Dorsolateral prefrontal cortex (tissue), 122 donors: ENCODE measurements at places on chromosomes 5 and 9.

DNA sequence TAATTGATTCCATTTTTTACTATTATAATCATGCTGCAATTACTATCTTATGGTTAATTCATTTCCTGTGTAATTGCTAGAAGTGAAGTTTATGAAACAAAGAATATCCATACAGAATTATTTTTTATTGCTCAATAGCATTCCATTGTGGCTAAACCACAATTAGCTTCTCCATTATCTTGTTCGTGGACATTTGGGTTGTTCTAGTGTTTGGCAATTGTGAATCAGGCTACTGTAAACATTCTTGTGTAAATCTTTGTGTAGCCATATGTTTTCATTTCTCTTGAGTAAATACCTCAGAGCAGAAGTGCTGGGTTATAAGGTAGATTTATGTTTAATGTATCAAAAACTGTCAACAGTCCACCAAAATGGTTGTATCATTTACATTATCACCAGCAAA is 341.1 kb downstream of the MAT2B start:
- no peak for DNase-seq

DNA sequence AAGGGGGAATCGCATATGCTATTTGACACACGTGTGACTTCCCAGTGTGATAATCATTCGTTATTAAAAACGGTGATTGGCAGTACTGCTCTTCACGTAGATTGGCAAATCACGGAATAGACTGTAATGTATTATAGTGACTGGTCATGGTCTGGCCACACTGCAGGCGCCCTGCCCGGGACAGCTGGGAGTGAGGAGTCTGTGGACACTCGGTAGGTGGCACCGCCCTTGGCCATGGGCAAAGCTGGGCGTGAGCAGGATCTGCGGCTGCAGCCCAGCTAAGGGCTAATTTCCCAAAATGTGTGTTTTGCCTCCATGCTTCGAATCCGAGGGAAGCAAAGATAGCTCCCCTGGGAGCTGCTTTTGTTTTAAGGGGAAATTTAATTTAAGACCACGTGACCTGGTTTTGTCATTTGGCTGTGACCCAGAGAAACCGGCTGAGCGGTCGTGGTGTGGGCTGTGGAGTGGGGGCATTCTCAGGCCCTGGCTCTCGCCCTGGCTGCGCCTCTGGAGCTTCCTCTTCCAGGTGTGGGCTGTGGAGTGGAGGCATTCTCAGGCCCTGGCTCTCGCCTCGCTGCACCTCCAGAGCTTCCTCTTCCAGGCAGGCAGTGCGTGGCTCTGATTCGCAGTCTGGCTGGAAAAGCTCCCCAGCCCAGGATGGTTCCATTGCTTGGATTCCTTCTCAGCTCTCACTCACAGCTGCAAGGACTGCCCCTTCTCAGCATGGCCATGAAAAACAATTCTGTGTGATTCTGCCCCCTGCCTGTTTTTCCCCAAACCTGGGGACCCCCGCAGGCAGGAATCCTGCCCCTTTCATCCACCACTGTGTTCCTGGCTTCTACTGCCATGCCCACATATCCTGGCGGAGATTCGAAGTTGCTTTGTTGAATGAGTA is 131.1 kb downstream of the OLFM1 start:
- no peak for DNase-seq

GRCh38 chr9:105198865-105199264 is 45.6 kb upstream of the SLC44A1 start:
- DNase-seq, result no peak

GRCh38 chr9:105647595-105648349 is 14.5 kb upstream of the TAL2 start:
- DNase-seq, result no peak

DNA sequence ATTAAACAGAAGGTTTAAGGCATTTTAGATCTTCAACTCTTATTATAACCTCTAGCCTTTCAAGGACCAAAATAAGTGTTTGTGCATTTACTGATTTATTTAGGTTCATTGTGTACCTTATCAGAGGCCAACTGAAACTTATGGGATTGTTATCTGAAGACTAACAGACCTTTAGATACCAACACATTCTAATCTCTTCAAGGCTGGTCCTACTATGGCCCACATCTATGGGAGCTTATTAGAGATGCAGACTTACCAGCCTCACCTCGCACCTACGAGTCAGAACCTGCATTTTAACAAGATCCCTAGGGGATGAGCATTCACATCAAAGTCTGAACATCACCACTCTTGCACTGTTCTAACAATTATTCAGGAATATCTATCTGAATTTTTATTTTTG is 1.9 kb downstream of the IARS1 start:
- DNase-seq, result no peak

DNA sequence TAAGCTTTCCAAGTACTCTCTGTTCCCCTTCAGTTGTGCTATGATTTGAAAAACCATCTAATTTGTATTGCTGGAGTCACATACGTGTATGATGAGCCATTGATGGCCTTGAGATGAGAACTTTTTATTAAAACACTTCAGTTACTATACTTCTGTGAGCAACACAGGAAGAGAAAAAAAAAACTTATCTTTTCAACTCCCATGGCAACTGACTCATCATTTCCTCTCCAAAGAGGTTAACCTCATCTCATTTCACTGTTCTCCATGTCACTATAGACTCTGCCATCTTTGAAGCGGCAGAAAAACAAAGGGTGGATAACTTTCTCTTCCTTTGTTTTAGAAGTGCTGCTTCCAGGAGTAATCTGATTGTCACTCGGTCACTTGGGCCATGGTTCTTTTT is 104.3 kb upstream of the PCSK1 start:
- DNase-seq, result no peak

DNA sequence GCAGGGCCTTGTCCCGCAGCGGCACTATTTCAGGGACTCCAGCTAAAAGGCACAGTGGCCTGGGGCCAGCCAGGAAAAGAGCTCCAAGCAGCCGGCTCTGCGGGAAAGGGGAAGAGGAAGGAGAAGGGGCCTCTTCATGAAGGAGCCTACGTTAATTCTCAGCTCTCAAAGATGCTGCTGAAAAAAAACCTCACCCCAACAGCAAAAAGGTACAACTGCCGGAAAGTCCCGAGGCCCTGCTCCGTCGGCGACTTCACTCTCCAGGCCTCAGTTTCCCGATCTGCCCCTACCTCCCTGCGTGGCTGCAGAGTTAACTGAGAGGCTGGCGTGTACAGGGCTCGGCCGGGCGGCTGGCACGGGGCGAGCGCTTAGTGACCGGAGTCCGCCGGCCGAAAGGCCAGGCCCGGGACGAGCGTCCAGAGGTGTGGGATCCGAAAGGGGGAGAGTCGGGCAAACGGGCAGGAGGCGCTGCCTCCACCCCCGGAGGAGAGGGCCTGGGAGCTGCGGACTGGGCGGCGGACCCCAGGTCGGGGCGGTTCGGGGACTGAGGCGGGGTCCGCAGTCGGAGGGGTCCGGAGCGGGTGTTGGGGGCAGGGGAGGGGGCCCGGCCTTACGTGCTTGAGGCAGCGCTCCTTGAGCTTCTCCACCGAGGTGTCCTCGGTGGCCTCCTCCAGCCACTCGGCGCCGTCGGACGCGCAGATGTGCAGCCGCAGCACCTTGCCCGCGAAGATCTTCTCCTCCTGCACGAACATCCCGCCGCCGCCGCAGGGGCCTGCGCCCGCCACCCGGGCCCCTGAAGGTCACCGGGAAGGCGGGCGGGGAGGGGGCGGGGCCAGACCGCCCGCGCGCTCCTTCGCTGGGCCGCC is 529 bp downstream of the UBAC1 start:
- DNase-seq, result no peak

DNA sequence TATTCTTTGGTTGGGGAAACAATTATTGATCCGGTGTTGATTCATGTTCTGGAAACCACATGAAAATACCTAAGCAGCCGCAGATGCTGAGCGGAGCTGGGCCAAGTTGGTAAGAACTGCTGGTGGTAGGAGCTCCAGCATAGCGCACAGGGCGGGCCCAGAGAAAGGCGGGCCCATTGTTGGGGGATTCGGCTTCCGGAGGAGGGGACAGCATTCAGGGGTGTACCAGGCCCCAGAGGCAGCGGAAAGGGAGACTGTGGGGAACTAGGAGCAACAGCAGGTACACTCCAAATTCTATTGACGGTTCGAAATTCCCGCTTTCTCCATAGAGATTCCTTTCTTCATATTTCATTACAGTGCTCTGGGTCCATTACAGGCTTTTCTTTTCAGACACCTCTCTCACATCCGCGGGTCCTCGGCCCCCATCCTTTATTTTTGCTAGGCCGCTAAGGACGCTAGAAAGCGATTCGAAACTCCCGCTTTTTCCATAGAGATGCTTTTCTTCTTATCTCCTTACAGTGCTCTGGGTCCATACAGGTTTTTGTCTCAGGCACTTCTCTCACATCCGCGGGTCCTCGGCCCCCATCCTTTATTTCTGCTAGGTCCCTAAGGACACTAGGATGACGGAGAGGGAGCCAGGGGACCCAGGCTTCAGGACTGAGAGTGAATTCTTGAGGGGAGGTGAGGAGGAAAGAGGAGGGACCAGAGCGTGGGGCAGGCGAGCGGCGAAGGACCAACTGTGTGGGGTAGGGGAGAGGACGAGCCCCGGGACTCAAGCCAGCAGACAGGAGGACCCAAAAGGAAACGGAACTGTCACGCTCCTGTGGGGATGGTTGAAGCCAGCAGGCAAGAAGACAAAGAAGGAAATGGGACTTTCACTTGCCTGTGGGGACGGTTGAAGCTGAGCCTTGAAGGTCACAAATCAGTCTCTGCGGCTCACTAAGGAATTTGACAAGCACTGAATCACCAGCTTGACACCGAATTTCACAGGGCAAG is at the start of gene CCDC152:
TSS of gene CCDC152 (plus strand) at position 213 of the 996 bp plus-strand sequence. CDS start 2,304 bp downstream, outside the sequence.
- DNase-seq, result peak; percentile 39

DNA sequence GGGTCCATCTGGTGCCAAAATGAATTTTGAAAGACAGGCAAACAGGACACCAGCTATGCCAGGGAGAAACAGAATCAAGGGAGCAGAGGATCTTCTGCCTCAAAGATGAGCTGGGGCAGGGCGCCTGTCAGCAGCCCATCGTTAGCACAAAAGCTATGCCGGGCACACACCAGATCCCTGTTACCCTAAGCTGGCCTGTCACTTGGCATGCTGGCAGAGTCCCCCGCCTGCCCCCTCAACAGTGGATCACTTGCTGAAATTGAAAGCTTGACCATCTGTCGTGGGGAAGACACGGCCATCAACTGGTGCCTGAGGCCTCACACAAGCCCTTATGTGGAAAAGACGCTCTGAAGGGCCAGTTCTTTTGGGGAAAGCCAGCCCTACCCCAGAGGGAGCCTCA is 256.4 kb downstream of the EBF1 start:
- no peak for DNase-seq

DNA sequence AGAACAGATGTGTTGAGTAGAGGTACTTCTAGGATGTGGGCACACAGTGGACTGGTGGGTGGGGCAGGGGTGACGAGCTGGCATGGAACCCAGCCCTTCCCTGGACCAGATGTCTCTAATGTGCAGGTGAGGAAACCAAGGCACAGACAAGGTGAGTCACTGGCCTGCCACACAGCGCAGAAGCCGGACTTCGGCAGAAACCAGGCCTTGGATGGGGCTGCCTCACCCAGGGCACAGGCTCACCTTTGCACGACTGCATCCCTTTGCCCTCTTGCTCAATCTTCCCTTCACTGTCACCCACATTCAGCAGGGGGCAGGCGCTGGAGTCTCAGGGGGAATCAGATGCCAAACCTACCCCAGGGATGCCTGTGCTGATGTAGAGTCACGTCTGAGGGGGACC is 65.4 kb upstream of the LMX1B start:
- no peak for DNase-seq

- DNase-seq, result no peak
Measured at GRCh38 chr9:122360891-122361290, 9.9 kb upstream of the PTGS1 start.

GRCh38 chr5:168291342-168291963 is at the start of gene WWC1:
Gene WWC1, plus strand, starts transcription at chr5:168291645. Its CDS starts 508 bp downstream, at chr5:168292153.
- no peak for DNase-seq

DNA sequence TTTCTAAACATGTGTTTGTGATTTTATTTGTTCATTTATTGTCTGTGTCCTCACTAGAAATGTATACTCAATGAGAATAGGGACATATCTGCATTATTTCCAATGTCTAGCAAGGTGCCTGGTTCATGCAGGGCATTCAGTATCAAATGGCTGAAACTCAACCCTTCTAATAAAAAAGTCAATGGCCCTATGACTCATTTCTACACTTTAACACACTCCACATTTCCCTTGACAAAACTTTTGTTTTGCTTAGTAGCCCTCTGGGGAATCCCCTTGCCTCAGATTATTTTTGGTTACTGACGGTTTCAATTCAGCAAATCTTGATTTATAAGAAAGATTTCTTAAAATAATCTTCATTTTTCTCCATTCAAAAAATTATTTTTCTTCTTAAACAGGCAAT is 206.0 kb upstream of the DMRTA1 start:
- DNase-seq, result no peak

DNA sequence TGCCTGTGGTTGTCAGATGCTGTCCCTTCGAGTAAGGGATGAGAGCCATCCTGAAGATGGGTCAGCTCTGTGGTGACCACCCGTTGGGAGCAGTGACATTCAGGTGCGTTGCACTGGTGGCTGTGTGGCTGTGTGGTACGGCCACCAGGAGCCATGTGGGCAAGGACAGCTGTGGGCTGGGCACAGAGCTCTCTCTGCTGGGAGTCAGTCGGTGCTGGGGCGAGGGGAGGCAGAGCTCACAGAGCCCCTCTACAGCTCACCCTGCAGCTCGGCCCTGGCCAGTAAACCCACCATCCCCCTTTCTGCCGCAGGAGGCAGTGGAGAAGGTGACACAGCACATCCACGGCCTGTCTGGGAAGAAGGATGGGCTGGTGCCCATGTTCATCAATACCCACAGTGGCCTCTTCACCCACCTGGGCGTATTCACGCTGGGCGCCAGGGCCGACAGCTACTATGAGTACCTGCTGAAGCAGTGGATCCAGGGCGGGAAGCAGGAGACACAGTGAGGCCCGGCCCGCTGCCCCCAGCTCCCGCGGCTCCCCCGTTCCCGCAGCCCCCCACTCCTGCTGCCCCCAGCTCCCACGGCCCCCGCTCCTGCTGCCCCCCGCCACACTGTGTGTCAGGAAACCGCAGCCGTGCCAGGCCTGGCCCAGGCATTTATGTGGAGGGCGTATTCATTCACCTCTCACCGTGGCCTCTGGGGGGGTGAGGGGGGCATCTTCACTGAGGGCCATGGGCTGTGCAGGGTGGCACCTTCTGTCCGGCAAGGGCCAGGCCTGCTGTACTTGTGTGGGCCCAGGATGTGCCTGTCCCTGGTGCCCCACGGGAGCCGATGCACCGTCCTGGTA is 8.5 kb downstream of the DPP7 start:
- DNase-seq, result no peak

GRCh38 chr5:16856531-16856930 is 79.6 kb downstream of the MYO10 start:
- DNase-seq, result no peak

GRCh38 chr5:133749331-133749985 is 137.1 kb upstream of the FSTL4 start:
- no peak for DNase-seq

DNA sequence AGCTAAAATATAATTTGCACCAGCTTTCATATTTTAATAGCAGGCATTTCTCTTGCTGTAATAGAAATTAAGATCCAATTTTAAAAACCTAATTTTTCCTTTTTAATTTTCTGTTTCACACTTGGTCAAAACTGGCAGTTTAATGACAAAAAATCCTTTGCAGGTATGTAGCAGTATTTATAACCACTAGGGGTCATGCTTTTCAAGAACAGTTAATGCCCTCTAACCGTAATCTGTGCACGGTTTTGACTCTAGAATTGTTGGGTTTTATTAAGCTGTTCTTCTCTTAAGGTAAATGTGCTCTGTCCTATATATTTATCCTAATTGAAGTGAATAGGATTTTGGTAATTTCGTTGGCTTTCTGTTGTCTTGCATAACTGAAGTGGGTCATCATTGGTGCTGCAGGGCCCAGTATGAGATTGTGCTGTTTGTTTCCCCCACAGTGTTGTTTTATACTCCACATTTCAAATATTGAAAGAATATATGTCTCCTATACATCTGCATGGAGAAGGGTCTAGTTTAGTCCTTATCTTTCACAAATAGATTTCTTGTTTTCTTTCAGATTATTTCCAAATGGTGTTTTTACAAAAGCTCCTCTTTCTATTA is 107.4 kb downstream of the SCAMP1 start:
- no peak for DNase-seq
